ENCODE measurements at places on chromosomes 3 and 15.

- no peak for DNase-seq
Observed at GRCh38 chr3:119731560-119732343, 28.9 kb downstream of the CFAP91 start.

DNA sequence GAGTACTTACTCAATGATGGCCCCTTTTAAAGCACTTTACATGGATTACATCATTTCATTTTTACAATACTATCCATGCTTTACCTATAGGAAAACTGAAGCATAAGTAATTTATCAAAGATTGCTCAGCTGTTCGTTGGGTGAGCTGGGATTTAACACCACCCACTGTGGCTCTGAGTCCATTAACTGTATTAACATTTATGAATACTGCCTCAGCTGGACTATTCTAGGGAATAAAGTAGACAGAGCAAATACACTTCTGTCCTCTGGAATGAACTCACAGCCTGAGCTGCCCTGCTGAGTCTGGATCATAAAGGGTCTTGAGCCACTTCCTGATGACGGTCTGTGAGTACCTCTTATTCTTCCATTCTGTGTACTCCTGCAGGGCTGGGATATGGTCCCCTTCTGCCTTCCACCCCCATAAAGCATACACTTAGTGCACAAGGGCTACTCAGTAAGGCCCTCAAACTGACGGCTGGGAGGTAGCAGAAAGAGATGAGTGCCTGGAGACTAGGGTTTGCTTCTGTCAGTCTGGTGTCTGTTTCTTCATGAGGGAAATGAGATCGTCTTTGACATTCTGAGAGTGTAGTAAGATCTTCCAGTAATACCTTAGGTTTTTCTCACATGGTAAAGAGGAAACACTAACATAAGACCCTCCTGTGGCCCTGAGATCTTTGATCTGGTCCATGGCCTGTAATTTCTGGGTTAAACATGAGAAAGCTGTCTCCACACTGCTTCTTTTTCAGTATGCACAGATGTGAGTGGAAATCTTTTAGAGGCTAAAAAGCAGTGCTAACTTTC lies 12.6 kb upstream of the ST6GAL1 start:
- DNase-seq = no peak

DNA sequence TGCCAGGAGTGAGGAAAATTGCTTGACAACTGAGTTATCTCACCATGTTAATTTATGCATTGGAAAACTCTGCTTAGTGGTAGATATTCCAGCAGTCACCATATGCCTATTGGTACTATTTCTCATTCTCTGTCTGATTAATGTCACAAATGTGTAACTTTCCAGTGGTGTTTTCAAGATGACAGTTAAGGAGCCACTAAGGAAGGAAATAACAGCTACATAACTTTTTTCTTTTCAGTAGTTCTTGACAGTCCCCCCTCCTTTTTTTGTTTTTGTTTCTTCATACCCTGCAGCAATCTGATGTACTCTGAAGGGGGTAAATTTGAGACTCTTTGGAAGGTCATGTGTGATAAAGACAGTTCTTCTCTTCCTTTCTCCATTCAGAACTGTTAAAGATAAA lies 13.1 kb downstream of the RASA2 start:
- DNase-seq = no peak

- DNase-seq = no peak
Observed at GRCh38 chr3:130480736-130481135, 36.2 kb upstream of the COL6A6 start.

- no peak for DNase-seq
Observed at GRCh38 chr3:13492976-13493866, 13.1 kb downstream of the HDAC11 start.

DNA sequence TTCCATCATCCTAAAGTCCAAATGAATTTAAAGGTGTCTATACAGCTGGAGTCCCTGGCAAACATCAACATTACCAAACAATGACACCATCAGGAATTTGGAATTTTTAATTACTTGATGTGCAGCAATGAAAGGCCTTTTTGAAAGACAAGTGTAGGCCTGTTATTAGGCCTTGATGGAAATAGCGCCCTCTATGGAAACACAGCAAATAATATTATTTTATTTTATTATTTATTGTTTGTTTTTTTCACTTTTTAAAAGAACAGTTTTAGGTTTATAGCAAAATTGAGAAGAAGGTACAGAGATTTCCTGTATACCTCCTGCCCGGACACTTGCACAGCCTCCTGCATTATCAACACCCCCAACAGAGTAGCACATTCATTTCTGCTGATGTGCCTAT lies 18.1 kb upstream of the OR5AC2 start:
- no peak for DNase-seq

GRCh38 chr3:127799476-127800222 lies 22.7 kb downstream of the MGLL start:
- no peak for DNase-seq

- DNase-seq = peak; percentile 78
Observed at GRCh38 chr3:46538803-46539442, 27.2 kb downstream of the LRRC2 start.

- no peak for DNase-seq
Observed at GRCh38 chr3:45688194-45688881, 858 bp upstream of the SACM1L start.

DNA sequence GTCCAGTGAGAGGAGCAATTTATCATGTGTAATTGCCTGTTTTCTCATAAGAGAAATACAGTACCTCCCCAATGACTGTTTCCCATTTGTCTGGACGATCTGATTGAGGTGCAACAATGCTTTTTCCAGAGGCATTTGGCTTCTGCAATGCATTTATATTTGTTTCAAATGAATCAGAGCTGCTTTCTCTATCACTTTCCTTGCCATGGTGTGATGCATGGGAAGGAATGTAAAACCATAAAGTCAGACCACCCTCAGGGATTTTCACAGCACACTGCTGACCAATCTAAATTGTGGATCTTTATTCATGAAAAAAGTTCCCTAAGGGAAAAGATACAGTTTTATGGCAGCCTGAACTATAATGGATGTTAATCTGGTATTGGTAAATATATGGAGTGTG lies 333.0 kb downstream of the ZNF385D start:
- no peak for DNase-seq

DNA sequence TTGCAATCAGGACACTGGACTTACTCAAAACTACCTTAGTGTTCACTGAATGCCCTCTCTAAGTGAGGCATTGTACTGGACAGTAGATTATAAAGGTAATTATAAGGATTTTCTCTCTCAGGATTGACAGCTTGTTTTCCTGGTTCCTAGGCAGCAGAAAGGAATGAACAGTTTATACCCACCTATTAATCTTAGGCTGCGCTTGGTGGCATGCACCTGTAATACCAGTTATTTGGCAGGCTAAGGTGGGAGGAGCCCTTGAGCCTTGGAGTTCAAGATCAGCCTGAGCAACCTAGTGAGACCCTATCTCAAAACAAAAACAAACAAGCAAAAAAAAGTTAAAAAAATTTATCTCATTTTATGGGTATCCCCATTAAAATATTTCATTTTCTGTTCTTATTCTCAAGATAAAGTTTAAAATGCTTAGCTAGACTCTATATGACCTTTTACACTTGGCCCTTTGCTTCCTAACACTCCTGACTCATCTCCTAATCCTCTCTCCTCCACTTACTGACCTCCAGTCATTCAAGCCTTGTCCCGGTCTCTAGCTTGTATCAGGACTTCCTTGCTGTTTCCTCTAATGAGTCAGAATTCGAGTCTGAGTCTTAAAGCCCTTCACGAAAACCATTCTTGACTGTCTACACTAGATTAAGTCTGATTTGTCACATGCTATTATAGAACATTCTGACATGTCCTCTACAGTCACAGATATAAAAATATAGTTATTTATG lies 348.6 kb downstream of the NLGN1 start:
- DNase-seq = no peak
